Calu3 (cell line): ENCODE measurements at places on chromosomes 11 and 22. TPM values are rescaled to one million over a fixed set of nuclear protein-coding genes. Genes with fewer than 3 reads are reported as not detected.

GRCh38 chr22:35424761-35425160 lies 24.8 kb downstream of the MCM5 start:
- H3K4me1 ChIP-seq = no peaks in the 10 kb centered on the region
- H3K4me3 ChIP-seq = no peak overlapping the region
- H3K27ac ChIP-seq = no peak overlapping the region
- no peak for DNase-seq
- H3K27me3 ChIP-seq = no peaks in the 10 kb centered on the region
- peaks cover 13% of the 10 kb centered on the region for H3K36me3 ChIP-seq

DNA sequence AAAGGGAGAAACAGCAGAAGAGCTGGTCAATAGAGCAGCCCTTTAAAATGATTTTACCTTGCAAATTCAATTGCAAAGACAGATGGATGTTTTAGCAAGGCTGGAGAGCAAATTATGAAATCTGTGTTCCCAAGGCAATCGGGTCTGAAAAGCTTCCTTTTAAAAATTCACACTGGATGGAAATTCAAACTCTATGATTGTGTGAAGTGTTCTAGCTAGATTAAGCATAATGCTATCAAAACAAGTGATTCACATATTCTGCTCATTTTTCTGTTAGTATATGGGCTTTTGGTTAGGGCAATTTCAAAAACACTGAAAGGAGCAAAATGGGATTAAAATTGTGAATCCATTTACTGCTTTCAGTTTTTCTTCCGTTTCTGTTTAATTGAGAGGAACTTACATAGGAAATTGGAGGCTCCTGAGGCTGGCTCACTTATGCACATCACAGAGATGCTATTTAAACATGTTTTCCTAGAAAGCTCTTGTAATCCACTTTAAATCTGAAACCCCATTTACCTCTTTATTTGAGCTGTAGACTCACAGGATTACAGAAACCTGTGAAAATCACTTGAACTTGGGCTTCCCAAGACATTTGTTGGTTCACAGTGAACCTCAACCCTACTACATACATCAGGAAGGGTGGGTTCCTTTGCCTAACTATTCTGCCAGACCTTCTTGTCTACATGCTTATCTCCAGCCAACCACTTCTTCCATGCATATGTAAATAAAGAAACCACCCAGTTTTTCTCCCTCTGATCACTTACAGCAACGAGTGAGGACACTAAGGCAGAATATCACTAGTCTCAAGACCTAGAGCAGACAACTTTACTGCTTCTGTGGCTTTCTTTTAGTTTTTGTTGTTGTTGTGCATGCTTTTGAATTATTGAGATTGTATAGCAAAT lies 201.9 kb upstream of the PITPNB start:
- no peak for DNase-seq
- no peak overlapping the region for H3K4me3 ChIP-seq
- no peaks in the 10 kb centered on the region for H3K36me3 ChIP-seq
- peaks cover 31% of the 10 kb centered on the region for H3K27me3 ChIP-seq
- H3K27ac ChIP-seq = no peak overlapping the region
- H3K4me1 ChIP-seq = no peaks in the 10 kb centered on the region

- H3K36me3 ChIP-seq = peaks cover 5% of the 10 kb centered on the region
- H3K27ac ChIP-seq = no peak overlapping the region
- H3K4me1 ChIP-seq = no peaks in the 10 kb centered on the region
- no peak overlapping the region for H3K4me3 ChIP-seq
Measured at GRCh38 chr11:9535189-9535781, 38.2 kb upstream of the WEE1 start.

DNA sequence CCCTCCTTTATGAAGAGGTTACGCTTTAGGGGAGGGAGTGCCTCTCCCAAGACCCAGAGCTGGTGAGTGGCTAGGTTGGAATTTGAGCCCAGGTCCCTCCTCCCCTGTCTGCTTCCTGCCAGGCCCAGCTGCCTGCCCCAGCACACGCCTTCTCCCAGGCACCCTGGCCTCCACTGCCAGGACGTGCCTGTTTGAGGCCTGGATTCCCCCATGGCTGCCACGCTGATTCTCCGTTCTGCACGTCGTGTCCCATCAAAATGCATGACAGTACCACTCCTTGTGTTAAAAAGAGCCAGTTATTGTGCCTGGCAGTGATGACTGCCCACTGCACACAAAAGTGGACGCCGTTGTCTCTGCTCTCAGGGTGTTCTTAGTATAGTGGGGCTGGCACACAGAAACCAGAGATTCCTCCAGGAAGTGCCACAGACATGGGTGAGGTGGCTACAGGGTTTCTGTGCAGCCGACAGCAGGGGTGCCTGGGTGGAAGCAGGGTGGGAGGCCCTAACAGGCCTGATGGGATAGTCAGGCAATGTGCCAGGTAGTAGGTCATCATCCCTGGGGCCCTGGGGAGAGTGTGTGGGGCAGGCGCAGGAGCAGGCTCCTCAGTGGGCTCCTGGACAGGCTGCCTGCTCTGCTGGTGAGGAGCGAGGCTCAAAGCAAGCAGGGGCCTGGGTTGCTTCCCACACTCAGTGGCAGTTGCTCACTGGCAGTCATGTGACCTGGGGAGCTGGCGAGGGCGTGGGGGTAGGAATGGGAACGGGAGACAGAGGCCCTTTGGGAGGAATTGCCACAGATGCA lies 24.2 kb downstream of the MED15 start:
- peaks cover 53% of the 10 kb centered on the region for H3K4me1 ChIP-seq
- peak; percentile 84 for DNase-seq
- H3K27me3 ChIP-seq = no peaks in the 10 kb centered on the region

DNA sequence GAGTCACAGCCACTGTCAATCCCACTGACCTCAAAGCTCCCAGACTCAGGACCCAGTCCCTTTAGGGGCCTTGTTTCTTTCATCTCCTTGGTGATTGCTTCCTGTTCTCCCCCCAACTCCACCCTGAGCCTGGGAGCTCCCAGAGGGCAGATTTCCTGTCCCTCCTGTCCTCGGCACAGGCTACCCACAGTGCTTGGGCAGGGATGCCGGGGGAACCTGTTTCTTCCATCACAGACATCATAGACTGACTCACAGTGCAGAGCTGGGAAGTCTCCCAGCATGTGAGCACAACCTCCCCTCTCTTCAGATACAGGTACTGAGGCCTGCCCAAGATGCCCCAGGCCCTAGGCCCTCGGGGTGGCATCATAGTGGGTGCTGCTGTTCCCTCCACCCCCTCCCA lies 16.6 kb downstream of the TRIM29 start:
- H3K4me1 ChIP-seq = peaks cover 34% of the 10 kb centered on the region
- peak overlapping the region; percentile 15 for H3K4me3 ChIP-seq
- peak; percentile 55 for DNase-seq
- H3K27me3 ChIP-seq = no peaks in the 10 kb centered on the region
- H3K36me3 ChIP-seq = no peaks in the 10 kb centered on the region

GRCh38 chr11:5368502-5369043 lies 15.0 kb upstream of the OR51M1 start:
- H3K27me3 ChIP-seq = peaks cover 11% of the 10 kb centered on the region
- H3K27ac ChIP-seq = no peak overlapping the region
- no peaks in the 10 kb centered on the region for H3K36me3 ChIP-seq
- no peak overlapping the region for H3K4me3 ChIP-seq

DNA sequence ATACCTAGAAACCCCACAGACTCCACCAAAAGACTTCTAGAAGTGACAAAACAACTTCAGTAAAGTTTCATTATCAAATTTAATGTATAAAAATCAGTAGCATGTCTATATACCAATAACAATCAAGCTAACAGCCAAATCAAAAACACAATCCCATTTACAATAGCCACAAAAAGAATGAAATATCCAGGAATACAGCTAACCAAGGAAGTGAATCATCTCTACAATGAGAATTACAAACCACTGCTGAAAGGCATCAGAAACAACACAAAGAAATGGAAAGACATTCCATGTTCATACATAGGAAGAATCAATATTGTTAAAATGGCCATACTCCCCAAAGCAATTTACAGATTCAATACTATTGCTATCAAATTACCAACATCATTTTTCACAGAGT lies 46.0 kb downstream of the PRCP start:
- H3K4me1 ChIP-seq = peaks cover 14% of the 10 kb centered on the region
- no peak for DNase-seq
- no peak overlapping the region for H3K4me3 ChIP-seq
- H3K27me3 ChIP-seq = no peaks in the 10 kb centered on the region
- no peaks in the 10 kb centered on the region for H3K36me3 ChIP-seq
- no peak overlapping the region for H3K27ac ChIP-seq

The ANO3 gene
- not detected in 2 replicates for total RNA-seq

The SULT4A1 gene
- 7.9 and 9.1 TPM in 2 replicates for total RNA-seq

The PKP3 gene
- 128 and 154 TPM in 2 replicates for total RNA-seq

The OTUB1 gene
- 96.9 and 103 TPM in 2 replicates for total RNA-seq
